Stimulated activated CD8-positive, alpha-beta memory T cell treated with anti-CD3 and anti-CD28 coated beads, Interleukin-15, amount 100 ng/mL, for 24 hours (primary cell): ENCODE measurements at places on chromosomes 2 and 18.

DNA sequence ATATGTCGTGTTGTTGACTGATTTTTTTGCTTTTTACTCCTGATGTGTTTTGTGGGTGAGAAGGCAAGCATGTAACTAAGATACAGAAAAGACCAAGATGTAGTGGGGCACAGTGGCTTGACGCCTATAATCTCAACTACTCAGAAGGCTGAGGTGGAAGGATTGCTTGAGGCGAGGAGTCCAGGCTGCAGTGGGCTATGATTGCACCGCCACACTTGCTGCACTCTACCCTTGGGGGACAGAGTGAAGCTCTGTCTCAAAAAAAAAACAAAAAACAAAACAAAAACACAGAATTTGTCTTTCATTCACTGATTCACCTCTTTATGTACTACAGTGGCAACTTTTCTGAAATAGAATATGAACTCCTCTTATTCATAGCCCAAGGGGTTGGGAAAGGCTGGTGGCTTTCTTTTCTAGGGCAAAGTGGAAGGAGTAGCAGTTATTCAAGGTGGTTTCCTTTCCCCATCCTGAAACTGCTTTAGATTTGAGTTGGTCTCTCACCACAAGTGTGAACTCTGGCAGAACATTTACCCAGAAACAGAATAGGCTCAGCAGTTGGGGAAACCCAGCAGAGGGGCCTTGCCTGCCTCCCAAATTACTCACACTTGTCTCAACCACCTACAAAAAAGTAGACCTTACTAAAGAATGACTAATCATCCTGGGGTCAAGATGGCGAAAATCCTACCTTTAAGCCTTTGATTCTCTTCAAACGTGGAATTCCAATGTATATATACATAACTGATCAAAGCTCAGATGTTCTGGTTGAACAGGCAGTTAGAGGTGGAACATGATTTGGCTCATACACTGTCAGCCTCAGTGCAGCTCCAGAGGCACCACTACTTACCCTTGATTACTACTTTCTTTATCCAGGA, 6.5 kb downstream of the TANK start:
- DNase-seq: no peak

DNA sequence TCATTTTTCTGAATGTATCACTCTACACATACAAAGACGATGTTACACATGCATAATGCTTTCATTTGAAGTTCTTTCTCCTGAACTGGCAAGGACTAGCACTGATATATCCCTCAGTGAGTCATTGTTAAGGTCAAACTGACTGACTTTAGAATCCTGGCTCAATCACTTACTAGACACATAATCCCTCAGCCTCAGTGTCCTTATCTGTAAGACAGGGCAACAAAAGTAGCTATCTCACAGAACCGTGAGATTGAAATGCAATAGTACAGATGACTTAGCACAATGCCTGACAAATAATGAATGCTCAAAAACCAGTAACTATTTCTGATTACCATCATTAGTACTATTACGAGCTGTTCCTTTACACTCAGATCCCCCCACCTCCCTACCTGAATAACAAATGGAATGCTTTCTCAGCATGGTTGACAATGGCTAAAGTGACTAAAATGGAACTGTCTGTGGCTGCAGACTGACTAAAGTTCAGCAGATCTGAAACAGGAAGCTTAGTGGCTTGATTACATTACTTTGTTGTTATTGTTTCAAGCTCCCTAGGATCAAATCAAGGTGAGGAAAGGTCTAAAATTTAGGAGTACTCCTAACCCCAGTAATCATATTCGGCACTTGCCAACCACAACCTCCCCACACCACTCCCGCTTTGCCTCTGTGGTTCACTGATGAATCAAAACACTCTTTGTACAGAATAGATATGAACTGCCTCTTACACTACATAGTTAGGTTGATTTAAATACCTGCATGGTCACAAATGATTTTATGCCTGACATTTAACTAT, 35.8 kb upstream of the CACNB4 start:
- DNase-seq: no peak

DNA sequence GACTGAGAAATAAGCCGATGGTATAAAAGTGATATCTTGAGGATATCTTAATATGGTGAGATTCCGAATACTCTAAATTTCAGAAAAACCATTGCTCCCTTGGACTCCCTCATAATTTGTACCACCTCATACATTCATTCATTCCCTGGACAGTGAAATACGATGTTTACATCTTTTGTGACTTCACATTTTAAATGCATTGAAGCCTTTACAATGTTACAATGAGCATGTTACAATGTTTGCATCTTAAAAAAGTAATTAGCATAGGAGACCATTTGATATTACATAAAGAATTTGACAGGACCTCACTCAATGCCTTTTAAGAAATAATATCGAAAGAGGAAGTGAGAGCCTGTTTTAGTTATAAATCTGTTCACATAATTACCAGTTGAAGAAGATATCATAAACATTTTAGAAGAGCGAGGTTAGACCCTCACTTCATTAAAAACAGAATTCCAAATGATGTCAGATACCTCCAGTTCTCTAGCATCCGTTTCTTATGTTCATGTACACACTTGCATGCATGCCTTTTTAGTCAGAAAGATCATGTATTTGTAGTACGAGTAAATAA, 372.0 kb downstream of the ARHGAP15 start:
- DNase-seq: no peak

- no peak for DNase-seq
Observed at GRCh38 chr2:122875091-122875865, 1119.8 kb downstream of the TSN start.

DNA sequence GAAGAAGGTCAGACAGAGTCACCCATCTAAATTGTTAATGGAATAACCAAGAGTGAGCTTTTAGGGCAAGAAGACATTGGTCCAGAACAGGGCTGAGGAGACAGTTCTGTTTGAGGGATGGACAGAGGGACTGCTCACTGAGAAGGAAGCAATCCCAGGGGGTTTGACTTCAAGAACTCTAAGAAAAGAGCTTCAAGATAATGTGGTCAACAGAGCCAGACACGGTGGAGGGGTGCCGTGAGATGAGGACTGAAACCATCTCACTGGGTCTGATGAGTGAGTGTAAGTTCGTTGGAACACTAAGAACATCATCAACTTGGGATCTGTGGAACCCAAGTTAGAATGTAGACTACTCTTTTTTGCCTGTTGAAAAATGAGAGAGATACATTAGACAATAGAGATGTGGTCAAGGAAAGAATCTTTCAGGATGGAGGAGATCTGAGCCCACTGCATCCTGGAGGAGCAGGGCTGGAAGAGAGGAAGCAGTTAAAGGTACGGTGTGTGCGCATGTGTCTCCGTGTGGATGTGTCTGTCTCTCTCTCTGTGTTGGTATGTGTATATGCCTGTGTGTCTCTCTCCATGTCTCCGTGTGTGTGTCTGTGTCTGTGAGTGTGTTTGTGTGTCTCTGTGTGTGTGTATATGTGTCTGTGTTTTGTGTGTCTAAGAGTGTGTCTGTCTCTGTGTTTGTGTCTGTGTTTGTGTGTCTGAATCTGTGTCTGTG, 172.1 kb downstream of the MYCN start:
- no peak for DNase-seq

DNA sequence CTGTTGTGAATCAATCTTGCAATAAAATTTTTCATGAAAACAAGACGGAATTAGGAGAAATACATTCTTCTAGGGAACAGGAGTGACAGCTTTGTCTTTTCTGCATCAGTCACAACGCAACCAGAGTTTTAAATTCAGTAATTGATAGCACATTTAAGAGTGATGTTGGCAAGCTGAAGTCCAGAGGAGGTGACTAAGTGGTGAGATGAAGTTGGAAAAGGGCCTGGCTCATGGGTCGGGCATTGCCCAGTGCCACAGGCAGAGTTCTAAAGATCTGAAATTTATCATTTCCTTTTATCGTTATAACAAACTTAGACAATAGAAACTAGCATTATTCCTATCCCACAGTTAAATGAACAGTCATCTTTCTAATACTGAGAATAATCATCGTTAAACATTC, 764.6 kb upstream of the ZEB2 start:
- DNase-seq: no peak

DNA sequence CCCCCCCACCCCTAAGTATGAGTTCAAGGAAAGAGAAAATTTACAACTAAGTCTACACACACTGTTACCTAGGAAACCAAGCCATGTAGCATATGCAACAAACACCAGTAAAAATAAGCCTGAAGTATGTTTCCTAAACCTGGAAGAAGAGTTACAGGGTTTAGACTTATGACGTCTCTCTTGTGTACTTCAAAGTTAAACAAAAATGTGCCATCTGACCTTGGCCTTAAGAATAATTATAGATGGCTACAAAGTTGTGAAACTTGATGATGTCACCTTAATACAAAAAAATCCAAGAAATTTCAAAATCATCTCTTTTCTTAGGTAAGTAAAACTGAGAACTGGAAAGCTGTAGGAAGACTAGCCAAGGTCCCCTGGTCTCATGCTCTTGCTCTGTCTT, 297.6 kb upstream of the NRXN1 start:
- no peak for DNase-seq

DNA sequence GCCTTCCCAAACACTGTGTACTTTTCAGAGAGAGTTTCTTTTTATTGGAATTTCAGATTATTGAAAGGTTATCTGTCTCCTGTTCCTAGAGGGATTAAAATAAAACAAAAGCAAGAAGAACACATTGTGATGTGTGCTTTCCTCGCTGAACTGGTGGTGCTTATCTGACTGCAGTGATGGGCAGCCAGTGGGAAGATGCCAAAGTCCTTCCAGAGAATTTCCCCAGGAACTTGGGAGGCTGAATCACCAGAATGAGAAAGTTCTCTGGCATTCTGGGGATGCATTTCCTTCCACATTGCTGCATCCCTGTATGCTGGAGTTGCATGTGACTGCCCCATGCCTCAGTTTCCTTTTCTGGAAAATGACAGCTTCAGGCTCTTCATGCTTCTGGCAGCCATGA, 53.9 kb upstream of the SEC11C start:
- DNase-seq: no peak

GRCh38 chr2:59888015-59888414, 665.4 kb downstream of the BCL11A start:
- no peak for DNase-seq

DNA sequence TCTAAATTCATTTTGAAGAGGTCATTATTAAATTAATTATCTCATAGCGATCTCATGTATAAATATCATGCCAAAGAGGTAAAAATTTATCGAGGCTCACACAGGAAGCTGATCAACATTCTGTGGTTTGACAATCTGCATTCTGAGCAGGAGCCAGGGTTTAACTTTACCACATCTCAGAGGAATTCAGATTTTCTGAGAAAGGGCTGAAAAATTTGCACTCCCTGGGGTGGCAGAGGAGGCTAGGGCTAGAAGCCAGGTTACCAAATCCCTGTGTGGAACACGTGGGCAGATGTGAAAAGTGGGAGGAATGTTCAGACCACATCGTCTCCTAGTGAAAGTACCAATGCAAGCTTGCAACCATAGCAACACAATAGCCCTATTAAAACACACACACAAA, 63.5 kb upstream of the CTLA4 start:
- DNase-seq: no peak
